Stimulated activated CD8-positive, alpha-beta memory T cell treated with anti-CD3 and anti-CD28 coated beads, Interleukin-4, amount 100 ng/mL, for 1 hour (primary cell): ENCODE measurements at places on chromosomes 6 and 20.

GRCh38 chr6:132130626-132131298 is 179.6 kb upstream of the CCN2 start:
- no peak for DNase-seq

GRCh38 chr6:102458990-102459389 is 1065.5 kb downstream of the GRIK2 start:
- DNase-seq, result no peak

DNA sequence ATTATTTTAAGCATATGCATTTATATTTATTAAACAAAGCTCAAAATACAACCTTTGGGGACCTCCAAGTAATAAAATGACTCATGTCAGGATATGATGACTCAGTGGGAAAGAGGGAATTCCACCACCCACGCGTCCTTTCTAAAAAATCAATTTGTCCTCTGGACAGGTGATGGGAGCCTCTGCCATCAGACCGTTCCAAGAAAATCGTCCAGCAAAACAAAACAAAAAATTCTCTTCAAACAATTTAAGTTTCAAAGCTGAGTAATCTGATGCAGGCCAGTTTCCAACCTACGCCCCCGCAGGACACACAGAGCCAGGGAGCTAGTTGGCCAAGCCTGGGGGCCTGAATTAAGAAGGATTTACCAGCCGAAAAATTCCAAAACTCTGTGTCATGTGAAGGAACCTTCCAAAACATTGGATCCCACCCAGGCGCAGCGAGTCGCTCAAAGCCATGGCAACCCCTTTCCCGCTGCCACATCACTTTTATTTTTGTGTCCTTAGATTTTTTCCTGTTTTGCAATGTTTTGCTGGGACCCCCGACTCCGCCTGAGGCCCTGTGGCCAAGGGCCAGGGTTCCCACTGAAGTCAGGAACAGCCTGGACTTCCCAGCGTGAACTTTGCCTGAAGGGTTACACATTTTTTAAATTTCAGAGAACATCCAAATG is 95.3 kb downstream of the NFATC2 start:
- DNase-seq, result no peak

DNA sequence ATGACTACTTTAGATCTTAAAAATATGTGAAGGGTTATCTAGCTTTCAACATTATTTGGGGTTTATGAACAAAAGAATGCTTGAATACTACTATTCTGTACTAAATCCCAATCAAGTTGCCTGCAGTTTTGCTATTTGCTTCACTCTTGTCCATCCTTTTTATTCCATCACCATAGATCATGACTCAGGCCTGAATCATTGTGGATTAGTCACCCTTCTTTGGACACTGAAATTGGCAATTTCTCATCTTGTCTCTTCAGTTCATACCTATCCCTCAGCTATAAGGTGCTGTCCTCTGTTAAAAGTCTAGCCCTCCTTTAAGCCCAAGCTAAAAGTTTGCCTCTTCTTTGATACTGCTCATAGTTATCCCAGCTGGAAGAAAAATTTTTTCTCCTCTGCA is 199.1 kb downstream of the CENPW start:
- DNase-seq, result no peak

DNA sequence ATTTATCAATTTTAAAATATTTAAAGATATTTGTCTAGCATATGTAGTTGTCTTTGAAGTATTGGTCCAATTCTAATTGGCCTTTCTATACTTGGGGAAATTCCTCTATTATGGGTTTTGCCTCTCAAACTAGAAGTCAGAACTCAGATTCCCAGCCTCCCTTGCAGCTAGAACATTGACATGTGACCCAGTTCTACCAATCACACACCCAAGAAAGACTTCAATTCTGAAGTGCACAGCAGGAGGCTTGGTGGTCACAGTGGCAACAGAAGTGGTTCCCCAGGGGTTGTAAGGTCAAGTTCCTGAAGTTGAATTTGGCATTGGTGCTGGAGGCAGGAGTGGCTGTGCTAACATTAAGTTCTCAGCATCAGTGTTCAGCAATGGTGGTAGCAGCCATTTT is 14.8 kb upstream of the FKBP5 start:
- DNase-seq, result no peak

- no peak for DNase-seq
Observed at GRCh38 chr6:6494677-6495076, 93.8 kb upstream of the LY86 start.

DNA sequence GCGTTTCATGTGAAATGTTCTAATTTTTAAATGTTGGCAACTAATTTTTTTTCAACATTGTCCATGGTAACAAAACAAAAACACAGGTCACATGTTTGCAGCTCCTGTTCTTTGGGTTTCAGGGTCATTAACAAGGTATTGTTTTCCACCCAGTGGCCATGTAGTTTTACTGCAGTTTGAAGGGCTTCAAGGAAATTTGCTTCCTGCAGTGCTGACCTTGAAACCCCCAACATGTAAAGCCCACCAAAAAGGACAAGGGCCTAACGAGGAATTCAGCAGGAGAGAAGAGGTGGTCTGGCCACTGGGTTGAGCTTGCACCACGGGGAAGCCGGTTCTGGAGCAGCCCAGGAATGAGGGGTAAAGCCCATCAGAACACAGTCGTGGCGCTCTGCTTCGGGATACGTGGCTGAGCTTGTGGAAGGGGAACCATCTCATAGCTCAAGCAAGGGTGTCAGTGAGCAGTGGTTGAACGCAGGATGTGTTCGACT is 13.9 kb upstream of the KLHL31 start:
- no peak for DNase-seq
